ENCODE measurements at places on chromosomes 6 and 20.

GRCh38 chr6:89172131-89172530 is 26.3 kb downstream of the PM20D2 start:
- DNase-seq, result no peak

DNA sequence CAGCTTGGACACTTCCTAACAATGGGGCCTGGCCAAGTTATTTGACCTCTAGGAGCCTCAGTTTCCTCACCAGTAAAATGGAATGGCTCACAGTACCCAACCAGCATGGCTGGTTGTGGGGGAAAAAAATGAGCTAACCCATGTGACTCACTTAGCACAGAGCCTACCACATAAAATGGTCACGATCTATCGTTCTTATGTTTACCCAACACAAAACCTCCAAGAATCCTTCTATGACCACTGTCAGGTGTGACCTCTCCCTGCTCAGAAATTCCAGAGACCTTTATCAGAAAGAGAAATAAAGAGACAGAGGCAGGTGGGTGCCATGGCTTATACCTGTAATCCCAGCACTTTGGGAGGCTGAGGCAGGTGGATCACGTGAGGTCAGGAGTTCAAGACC is 39.4 kb downstream of the BPIFB1 start:
- no peak for DNase-seq

DNA sequence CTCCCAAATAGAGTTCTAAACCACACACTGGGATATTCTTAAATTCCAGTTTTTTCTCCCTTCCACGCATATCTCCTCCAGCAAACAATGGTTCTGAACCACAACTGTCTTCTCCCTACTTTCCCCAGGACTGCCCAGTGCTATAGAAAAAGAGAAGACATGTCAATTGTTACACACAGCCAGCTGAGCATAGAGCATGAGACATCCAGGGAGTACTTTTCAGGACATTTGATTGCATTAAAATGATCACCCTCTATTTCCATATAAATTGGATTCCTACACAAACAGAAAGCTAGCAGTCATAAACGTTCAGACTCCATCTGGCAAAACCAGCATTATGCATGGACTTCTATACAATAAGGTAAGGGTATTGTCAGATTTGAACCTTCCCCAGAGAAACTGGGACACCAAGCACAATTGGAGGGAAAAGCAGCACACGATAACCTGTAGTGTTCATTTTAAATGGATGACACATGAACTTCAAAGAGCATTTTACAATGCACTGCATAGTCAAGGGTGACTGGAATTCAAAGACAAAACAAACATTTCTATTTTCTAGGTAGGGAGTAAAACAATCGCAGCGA is 93.1 kb upstream of the HEY2 start:
- peak; percentile 77 for DNase-seq

DNA sequence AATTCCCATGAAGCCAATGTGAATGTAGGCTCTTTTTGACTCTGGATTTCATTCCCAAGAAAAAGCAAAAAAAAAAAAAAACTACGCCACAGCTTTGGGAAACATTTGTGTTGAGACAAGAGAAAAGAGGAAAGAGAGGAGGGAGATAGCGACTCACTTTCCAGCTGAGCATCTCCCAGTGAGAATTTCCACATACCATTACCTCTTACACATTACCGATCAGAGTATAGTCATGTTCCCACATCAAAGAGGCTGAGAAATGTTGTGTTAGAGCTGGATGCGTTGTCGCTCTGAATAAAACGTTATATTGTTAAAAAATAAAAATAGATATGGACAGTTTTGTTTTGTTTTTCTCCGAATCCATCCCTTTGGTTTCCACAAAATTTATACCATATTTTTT is 1019.3 kb upstream of the ADGRB3 start:
- no peak for DNase-seq

- DNase-seq, result no peak
Measured at GRCh38 chr6:156174031-156174890, 602.9 kb upstream of the ARID1B start.

GRCh38 chr6:26252077-26252472 is 112.9 kb upstream of the BTN3A2 start:
- no peak for DNase-seq

DNA sequence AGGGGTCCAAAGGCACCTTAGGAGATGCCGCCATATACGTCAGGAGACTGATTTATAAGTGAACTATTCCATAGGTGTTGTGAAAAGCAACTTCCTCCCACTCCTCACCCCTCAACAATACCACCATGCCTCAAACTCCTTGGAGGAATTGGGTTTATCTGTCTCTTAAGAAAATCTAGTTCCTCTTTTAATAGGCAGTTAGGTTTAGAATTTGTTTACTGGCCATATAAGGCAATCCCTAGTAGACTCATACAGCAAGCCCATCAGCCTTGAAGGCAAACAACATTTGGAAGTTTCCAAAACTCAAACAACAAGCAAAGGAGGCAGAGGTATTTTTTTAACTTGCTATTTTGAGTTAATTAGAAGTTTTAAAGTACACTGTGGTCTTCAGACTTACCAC is 66.1 kb downstream of the PRND start:
- DNase-seq, result no peak

- DNase-seq, result no peak
Measured at GRCh38 chr6:163327165-163327880, 87.2 kb upstream of the QKI start.

GRCh38 chr6:36685926-36686667 is 7.6 kb downstream of the CDKN1A start:
- no peak for DNase-seq

GRCh38 chr6:41535766-41536165 is 10.4 kb upstream of the FOXP4 start:
- no peak for DNase-seq

DNA sequence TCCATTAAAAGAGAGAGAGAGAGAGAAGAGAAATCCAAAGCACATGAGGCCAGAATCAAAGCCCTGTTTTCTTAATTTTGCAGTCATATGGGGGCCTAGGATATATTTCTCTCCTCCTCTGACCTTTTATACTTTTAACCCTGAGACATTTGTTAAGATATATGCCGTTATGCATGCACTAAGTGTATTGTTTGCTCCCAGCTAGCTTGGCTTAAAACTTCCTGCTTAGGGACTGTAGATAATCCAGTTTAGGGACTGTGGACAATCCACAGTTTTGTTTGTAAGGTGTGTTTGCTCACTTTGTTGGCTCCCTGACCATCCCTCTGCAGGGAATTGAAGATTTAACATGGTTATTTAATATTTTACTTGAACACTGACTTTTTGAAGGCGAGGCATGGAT is 166.3 kb upstream of the TSHZ2 start:
- no peak for DNase-seq

DNA sequence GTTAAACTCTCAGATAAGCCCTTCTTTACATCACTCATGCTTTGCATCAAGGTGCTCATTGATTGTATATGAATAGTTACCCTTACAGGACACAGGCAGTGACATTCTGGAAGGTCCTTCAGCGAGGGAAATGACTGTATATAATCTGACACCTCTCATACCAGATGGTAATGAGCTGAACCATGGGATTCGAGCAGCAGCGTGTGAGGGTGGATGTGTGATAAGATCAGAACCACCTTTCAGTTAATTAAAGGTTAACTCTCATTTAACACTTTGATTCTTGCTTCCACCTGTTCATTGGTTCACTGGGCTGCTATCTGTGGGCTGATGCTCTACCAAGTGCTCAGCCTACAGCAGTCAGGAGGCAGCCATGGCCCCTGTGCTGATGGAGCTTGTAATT is 24.2 kb downstream of the NEDD9 start:
- DNase-seq, result no peak

GRCh38 chr6:27140999-27141528 is 106.4 kb upstream of the PRSS16 start:
- DNase-seq, result no peak

DNA sequence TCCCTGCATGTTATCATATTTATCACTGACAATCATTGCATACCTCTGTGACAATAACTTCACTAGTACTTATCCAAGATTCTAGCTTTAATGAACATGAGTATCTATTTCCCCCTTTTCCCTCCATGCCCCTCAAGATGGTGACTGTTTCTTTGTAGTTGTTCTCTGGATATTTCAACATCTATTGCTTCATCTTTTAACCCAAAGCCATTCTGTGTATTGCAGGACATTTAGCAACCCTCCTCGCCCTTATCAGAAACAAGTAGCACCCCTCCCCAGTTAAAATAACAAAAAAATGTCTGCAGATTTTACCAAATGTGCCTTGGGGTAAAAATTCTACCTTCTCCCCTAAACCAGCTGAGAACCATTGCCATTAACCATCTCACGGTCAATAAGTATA is 979.8 kb upstream of the MANEA start:
- DNase-seq, result no peak

DNA sequence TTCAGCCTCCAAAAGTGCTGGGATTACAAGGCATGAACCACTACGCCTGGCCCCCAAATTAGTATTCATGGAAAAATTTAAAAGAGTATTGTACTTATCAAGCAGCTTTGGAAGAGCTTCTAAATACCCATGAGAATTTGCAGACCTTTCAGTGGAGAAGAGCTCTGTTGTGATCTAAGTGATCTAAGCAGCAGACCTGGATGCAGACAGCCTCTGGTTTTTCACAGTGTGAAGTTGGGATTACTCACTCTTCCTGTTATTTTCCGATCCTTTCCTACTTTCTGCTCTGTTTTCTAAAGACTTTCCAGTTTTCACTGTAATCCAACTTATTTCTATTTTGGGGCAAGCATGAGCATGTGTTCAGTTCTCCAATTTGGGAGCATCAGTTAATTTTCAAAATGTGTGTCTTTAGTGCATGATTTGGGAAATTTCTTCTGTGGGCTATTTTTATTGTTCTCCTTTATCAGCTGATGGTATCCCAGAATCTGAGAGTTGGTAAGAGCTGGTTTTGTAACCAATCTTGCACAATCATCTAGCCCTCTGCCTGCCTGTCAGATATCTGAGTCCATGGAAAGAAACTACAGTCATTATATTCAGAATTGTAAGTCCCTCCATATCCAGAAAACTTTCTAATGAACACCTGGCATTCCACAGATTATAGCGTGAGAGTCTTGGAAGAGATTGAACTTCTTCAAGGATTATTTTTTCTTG is 207.7 kb upstream of the DTNBP1 start:
- no peak for DNase-seq

GRCh38 chr20:41051009-41051825 is 22.6 kb downstream of the TOP1 start:
- no peak for DNase-seq

DNA sequence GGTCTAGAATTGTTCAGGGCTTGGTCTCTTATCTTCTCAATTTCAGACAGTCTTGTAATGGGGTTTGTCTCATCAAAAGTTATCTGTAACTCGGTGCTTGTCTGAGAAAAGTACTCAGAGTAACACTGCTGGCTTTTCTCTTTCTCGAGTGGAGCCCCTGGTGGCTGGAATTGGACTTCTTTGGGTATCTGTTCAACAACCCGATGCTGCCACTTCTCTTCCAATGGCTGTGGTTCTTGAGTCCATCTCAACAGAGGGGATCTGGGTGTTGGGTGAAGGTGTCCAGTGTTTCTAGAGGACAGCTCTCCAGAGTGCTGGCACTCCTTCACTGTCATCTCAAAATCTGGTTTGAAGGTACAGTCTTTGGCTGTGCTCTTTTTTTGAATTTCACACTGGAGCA is 24.6 kb downstream of the DST start:
- no peak for DNase-seq

GRCh38 chr6:167122041-167122826 is 662 bp upstream of the CCR6 start:
- no peak for DNase-seq

DNA sequence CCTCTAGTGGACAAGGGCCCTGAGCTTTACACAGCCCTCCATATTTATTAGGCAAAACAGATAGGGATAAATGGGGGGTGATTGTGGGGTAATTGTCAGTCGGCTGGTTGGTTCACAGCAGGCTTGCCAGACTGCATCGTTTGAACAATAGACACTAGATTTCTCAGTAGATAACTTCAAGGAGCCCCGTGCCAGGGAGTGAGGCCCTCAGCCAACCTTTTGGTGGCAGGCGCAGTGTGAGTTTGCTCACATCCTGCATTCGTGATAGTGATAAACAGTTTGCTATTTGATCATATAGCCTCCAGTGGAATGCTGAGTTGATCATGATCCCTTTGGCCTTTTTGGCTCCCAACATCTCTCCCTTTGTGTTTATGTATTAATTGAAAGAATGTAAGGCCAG is 3.6 kb upstream of the ABHD12 start:
- DNase-seq, result no peak

- DNase-seq, result no peak
Measured at GRCh38 chr6:45710304-45710821, 305.3 kb downstream of the CLIC5 start.

GRCh38 chr20:55782224-55782911 is 223.0 kb downstream of the CBLN4 start:
- DNase-seq, result no peak

DNA sequence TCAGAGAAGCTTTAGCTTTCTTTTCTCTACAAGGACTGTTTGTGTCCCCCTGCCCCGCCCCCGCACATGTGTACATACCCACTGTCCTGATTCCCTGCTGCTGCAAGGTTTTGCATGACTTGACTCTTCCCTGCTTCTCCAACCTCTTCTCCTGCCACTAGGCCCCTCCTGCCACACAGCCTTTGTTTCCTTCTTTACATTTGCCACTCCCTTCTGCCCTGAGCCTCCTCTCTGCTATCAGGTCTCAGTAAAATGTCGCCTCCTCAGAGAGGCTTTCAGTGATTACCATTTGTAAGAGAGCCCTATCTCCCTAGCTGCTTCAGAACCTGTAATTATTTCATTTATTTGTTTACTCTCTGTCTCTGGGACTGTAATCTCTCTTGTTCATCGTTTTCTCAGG is 56.4 kb upstream of the VSTM2L start:
- DNase-seq, result peak; percentile 99

Data from NCI-H187 treated with DMSO at 0.1 percent for 48 hours (cell line).